ENCODE measurements at places on chromosomes 12 and 14. TPM values are rescaled to one million over a fixed set of nuclear protein-coding genes. Genes with fewer than 3 reads are reported as not detected.

Gene KRT2
- not detected for total RNA-seq

Gene CHGA
- not detected for total RNA-seq

Gene KLRB1
- not detected for total RNA-seq

Gene TRHDE
- total RNA-seq: 3.5 TPM

All from smooth muscle cell of bladder (primary cell).